Astrocyte of the spinal cord (primary cell): ENCODE measurements at places on chromosomes 16 and 17.

- no peak for DNase-seq
Observed at GRCh38 chr16:86392436-86393152, 117.7 kb upstream of the FOXF1 start.

DNA sequence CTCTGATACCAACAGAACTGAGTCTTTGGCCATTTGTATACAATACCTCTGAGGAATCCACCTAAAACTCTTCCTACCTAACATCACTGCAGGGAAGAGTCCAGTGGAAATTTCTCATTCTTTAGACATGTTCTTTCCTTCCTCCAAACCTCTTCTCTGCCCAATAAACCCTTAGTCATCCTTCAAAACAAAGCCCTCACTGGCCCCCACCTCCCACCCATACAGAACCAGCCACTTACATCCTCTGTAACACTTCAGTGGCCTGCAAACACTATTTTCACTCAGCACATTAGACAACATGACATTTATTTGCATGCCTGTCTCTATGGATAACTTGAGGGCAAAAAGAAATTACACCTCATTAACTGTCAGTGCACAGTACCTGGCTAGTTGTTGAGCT lies 200.3 kb upstream of the NOG start:
- no peak for DNase-seq

DNA sequence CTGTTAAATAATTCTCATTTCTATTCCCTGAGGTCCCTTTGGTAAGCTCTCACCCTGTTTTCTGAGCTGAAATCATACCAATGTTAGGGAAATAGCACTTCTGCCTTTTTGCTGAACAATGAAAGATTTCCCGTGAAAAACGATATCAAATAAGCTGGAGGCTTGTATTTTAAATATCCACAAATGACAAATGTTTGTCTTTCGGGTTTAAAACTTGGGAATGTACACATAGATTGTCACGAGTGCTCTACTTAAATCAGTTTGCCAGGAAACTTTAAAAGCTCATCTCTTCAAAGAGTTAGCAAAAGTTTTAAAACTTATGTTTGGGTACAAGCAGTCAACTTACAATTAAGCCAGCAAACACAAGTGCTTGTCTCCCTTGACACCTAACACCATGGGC lies 393.5 kb upstream of the MON1B start:
- no peak for DNase-seq

DNA sequence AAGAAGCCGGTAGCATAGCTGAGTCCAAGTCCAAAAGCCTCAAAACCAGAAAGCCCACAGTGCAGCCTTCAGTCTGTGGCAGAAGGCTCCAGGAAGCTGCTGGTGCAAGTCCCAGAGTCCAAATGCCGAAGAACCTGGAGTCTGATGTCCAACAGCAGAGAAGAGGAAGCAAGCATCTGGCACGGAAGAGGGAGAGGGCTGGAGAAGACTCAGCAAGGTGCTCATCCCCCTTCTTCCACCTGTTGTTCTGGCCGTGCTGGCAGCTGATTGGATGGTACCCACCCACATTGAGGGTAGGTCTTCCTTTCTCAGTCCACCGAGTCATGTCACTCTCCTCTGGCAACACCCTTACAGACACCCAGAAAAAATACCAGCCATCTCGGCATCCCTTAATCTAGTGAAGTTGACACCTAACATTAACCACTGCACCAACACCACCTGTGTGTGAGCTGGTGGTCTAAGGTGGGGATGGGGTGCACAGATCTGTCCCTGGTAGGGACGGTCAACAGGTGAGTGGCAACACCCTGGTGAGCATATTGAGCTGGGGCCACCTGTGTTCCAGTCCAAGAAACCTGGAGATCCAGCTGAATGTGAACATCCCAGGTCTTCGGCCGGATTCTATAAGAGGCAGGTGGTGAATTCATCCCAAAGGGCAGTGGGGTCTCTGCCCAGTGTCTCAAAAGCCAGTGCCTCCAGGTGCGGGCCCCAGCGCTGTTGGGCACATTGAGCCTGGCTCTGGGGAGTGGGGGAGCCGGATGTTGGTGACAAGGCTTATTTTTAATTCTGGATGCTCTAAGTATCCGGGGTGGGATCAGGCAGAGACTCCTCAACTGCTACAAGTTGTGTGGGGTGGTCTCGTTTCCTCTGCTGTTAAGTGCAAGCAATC lies 9.8 kb downstream of the MIEF2 start:
- no peak for DNase-seq

DNA sequence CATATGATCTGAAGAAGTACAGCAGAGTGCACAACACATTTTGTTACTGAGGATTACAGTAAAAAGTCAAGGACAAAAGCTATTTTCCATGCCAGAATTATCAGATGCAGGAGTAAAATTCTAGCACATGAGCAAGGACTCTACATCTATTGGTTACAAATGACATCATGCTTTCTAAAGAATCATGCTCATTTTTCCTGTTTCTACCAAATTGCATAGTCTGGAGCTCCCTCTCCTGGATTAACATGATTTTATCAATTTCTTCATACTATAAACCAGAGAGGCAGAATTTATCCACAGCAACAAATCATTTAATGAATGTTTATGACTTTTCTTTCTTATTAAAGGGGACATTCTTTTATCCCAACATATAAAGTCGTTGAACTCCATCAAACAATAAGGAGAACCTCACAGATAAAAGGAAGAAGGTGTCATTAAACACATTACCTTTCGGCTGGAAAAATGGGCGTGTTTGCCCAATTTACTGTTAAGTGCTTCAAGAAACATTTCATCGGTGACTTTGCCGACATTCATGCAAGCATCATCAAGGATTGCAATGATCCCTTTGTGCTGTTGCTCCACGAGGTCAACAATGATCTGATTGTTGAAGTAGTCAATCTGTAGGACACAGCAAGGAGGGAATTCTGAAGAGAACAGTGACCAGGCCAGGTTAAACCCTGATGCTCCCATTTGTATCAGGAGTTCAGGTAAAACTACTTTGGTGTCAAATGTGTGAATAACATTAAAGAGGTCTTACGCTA lies 121.7 kb downstream of the MYO1D start:
- DNase-seq, result peak; percentile 81

DNA sequence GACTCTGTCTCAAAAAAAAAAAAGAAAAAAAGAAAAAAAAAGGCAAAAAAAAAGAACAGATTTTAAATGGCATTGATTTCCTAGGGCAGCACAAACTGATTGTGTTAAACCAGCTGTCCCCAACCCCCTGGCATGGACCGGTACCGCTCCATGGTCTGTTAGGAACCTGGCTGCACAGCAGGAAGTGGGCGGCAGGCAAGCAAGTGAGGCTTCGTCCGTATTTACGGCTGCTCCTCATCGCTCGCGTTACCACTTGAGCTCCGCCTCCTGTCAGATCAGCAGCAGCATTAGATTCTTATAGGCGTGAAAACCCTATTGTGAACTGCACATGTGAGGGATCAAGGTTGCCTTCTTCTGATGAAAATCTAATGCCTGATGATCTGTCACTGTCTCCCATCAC lies 26.6 kb downstream of the MGAT5B start:
- no peak for DNase-seq

DNA sequence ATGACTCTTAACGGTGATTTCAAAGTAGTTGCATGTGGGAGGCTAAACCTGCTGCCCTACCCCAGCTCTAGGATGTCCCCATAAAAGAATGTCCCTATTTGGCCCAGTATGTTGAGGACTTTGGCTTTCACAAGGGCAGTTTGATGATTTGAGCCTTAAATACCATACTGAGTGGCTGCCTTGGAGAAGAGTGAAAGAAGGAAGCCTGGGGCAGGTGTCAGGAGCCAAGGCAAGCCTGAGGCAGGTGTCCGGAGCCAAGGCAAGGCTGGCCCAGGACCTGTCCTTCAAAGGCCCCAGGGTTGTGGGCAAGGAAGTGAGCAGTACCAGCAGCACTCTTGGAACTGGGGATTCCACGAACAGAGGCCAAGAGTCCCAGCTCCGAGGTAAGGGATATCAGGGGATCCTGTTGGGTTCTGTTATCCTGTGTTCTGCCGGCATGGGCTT lies 18.6 kb downstream of the ST6GALNAC2 start:
- DNase-seq, result no peak

DNA sequence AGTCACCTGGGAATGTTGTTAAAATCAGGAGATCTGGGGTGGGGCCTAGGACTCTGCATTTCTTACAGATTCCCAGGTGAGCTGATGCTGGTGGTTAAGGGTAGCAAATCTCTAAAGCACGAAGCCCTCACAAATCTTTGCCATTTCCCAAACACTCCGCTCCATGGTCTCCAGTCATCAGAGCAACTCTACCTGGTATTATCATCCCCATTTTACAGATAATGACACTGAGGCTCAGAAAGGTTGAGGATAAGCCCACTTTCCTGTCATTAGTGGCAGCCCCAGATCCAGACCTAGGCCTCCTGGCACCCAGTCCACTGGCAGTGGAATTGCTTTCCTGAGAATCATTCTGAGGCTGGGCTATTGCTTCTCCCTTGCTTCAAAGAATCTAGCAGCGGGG lies 8.7 kb downstream of the SLC46A1 start:
- DNase-seq, result no peak

GRCh38 chr17:70109497-70109896 lies 34.5 kb downstream of the KCNJ16 start:
- no peak for DNase-seq

- DNase-seq, result no peak
Observed at GRCh38 chr17:68344701-68345136, 53.4 kb downstream of the ARSG start.

DNA sequence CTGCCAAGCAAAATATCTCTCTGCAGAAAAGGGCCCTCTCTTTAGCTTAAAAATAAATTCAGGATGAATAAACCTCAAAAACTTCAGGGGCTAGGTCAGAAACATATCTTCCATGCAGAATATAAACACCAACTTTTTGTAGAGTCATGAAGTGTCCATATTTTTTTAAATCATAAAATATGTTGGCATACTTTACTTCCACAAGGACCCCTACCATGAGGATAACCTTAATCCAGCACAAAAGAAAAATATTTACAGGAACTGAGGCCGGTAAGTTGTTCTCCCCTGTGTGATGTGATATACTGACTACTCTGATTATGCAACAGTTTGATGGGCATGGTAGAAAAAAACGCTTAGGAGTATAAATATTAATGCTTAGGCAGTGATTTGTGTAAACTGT lies 264.8 kb upstream of the CDH11 start:
- DNase-seq, result peak; percentile 54

DNA sequence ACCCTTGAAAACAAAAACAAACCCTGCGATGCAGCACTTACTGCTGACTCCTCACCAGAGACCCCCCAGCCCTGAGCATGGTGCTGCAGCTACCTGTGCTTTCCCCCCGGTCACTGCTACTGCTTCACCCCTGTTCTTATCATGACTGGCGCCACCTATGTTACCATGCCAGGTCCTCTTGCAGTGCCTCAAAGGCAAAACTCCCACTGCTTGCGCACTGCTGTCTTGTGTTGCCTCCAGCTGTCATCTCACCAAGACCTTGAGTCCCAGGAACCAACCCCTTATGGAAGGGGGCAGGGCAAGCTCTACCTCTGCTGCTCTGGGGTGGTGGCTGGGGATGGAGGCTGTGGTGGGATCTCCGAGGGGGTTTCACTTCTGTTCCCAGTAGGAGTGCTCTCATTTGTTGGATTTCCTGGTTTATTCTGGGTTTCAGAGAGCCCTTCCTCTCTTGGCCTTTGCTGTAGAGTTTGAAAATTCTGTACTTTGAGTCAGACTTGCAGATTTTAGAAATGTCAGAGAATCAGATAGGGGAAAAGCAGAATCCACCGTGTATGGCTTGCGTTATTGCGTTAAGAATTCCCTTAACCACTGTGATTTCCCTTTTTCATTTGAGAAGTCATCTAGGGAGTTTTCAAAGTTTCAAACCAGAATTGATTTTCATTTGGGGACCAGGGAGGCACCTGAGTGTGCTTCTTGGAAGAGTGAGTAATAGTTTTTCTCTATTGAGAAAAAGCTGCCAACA lies 96.6 kb downstream of the SPECC1 start:
- no peak for DNase-seq

GRCh38 chr16:79647586-79647985 lies 47.0 kb upstream of the MAF start:
- DNase-seq, result no peak

GRCh38 chr16:86286991-86287663 lies 223.2 kb upstream of the FOXF1 start:
- no peak for DNase-seq

DNA sequence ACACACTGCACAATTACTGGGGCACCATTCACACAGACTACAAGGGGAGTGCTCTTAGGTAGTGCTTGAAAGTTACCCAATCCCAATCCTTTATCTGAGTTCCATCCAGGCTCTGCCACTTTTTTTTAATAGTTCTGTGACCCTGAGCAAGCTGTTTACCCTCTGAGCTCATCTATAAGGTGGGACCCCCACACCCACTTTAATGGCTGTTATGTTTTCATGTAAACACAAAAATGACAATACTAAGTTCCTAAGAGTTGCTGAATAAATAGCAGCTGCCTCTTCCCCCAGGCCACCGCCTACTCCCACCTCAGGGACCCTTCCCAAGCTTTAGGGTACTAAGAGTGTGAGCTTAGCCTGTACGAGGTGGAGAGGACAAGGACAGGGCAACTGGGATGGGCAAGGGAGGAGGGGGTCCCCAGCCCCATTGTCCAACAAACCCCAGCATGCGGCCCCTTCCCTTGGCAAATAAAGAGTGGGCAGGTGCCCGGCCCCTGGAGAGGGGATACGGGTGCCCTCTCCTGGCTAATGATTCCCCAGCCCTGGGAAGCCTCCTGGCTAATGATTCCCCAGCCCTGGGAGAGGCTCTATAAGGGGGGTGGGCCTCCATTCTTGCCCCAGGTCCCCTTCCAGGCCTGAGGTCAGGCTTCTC lies 14.6 kb downstream of the SLC13A2 start:
- no peak for DNase-seq

DNA sequence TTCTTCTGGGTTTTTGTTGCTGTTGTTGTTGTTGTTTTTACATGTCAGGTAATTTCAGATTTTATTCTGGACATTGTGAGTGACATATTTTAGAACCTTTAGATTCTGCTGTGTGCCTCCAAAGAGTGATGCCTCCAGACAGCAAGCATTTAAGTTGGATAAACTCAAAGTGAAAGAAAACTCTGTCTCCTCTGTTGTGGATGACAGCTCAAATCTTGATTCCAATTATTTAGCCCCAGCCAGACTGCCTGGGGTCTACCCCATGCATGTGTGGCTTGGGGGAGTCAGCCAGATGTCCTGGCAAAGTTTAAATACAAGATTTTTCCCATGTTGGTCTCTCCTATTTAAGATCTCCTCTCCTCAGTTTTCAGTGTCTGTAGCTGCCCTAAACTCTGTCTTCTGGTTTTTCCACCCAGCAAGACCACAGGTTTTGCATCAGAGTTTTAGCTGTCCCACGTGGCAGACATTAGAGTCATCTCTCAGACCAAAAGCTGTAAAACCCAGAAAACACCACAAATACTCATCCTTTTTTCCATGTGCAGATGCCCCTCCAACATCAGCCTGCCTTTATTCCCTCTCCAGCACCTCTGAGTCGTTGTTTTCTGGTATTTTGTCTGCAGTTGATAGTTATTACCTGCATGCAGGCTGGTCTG lies 19.4 kb upstream of the ZNF469 start:
- DNase-seq, result no peak
